ENCODE measurements at places on chromosomes 4 and X.

DNA sequence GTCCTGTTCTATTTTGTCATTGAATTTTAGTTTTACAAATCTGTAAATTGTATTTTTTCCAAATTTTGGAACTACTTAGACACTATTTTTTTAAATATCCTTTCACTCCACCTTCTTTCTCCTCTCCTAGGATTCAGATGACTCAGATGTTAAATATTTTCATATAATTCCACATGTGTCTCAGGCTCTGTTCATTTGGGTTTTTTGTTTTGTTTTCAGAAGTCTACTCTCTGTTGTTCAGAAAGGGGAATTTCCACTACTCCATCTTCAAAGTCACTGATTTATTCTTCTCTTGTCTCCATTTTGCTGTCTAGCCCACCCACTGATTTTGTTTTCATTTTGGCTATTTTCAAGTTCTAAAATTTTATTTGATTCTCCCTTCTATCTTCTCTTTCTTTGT, 264.0 kb upstream of the SLIT2 start:
- no peak for DNase-seq

DNA sequence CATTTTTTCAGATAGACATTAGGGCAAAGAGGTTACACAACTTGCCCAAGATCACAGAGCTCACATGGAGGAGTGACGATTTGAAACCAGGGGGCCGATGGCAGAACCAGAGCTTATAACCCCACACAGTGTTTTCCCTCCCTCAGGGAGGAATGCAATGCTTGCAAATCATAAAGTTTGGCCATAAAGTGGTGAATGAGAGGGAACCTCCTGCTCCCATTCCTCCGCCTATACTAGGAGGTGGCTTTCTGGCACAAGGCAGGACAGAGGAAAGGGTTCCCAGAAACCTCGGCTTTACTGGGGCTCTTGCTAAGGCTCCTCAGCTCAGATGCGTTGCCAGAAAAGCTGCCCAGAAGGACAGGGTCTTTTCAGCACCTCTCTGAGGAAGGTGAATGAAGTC, 19.3 kb downstream of the TMEM154 start:
- no peak for DNase-seq

GRCh38 chrX:28668303-28668702, 81.1 kb downstream of the IL1RAPL1 start:
- DNase-seq: no peak

DNA sequence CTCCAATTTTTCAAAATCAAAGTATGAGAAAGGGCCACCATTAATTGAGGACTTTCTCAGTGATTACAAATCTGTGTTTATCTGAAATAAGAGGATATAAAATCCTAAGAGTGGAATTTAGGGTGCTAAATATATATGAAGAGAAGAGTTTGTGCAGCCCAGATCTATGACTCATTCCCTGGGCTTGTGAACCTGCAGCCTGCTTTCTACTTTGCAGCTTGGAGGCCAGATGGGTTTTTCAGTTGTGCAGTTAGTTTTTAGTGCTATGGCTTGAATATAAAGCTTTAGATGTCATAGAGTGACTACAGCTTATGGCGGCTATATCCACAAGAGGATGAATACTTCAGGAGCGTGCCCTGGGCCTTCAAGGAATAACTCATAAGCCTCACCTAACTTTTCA, 1391.1 kb downstream of the FSTL5 start:
- no peak for DNase-seq

GRCh38 chrX:103584596-103584995, 719 bp upstream of the TCEAL4 start:
- no peak for DNase-seq

GRCh38 chrX:140949233-140949632, 53.2 kb upstream of the SPANXB1 start:
- no peak for DNase-seq

DNA sequence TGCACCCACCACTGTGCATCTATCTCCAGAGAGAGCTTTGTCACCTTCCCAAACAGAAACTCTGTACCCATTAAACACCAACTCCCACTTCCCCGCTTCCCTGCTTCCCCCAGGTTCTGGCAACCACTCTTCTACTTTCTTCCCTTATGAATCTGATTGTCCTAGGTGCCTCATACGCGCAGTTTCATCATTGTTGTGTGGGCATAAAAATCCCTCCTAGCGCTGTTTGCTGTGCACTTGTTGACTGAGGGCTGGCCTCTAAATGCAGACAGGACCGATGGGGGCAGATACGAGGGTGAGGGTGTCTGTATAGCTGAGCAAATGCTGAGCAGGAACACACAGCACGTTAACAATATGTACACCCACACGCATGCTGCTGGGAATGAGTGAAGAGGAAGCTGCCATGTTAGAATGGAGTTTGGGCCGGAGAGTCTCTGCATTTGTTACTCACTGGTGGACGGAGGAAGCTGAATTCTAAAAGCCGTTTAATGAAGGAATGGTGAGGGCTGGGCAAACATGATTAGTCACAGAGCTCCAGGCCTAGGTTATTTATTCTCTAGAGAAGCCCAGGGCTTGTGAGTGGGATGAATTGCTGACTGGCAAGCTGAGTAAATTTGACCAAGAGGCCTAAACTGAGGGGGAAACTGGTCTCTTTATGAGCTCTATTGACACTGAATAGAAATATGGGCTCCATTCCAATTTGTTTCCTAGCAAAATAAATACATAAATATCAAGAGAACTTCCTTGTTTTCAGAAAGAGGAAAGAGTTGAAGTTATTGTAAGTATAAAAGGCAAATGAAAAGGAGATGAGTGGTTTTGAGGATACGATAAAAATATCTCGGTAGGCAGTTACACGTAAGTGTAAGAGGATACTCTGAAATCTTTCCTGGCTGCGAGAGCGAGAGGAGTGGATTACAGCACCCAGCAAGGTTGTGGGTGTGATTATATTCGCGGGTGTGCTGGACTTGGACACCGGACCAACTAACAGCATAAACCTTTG, 95.9 kb upstream of the RPS6KA3 start:
- no peak for DNase-seq

GRCh38 chrX:57367649-57368048, 81.1 kb downstream of the FAAH2 start:
- no peak for DNase-seq

DNA sequence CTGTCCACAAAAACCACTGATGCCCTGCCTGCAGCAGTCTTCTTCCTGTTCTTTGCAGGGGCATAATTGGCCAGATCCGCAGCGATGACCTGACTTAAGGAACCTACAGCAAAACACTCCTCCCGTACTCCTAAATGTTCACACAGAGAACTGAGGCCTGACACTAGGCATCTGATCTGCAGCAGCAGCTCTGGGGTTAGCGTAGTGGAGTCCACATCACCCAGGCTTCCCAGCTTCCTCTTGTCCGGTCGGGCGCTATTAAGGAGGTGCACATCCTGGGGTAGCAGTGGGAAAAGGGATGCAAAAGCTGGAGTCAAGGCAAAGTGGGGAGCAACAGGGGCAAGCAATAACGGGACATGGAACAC, 758 bp downstream of the SCFD2 start:
- no peak for DNase-seq

DNA sequence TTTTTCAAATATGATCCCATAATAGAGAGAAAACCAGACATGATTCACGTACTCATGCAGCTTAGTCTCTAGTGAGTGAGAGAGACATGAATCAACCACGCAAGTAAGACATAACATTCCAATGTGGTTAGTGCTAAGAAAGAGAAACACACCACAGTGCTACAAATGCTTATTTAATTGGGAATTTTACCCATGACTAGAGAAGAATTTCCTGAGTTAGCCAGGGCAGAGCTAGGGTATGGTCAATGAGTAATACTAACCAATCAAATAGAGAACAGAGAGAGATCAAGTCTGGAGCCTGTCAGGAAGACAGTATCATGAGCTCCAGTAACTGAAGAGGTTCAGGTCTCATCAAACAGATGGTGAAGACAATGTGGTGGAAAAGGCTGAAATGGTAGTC, 495.2 kb downstream of the PDGFC start:
- DNase-seq: no peak

- DNase-seq: no peak
These were observed 64.9 kb upstream of the FRMPD3 start for GRCh38 chrX:107384397-107385105.

GRCh38 chr4:10345381-10345784, 111.8 kb downstream of the ZNF518B start:
- no peak for DNase-seq

DNA sequence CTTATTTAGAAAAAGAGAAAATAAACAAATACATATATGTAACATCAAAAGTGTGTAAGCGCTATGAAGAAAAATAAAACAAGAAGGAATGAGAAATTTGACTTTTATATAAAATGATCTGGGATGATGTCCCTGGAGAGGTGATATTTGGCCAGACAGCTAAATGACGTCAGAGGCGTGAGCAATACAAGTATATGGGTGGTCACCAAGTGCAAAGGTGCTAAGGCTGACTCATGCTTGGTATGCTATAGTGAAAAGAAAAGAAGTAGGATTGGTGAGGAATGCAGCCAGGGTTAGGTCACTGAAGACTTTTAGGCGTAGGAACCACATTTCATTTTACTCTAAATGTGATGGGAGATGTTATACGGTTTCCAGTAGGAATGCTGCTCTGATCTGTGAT, 1049.1 kb upstream of the TENM3 start:
- no peak for DNase-seq

- DNase-seq: no peak
These were observed 2.4 kb downstream of the RAB33A start for GRCh38 chrX:130174045-130174704.

GRCh38 chr4:40511036-40511614, 118.5 kb downstream of the RBM47 start:
- no peak for DNase-seq

GRCh38 chr4:174134361-174134760, 149.1 kb downstream of the FBXO8 start:
- no peak for DNase-seq

DNA sequence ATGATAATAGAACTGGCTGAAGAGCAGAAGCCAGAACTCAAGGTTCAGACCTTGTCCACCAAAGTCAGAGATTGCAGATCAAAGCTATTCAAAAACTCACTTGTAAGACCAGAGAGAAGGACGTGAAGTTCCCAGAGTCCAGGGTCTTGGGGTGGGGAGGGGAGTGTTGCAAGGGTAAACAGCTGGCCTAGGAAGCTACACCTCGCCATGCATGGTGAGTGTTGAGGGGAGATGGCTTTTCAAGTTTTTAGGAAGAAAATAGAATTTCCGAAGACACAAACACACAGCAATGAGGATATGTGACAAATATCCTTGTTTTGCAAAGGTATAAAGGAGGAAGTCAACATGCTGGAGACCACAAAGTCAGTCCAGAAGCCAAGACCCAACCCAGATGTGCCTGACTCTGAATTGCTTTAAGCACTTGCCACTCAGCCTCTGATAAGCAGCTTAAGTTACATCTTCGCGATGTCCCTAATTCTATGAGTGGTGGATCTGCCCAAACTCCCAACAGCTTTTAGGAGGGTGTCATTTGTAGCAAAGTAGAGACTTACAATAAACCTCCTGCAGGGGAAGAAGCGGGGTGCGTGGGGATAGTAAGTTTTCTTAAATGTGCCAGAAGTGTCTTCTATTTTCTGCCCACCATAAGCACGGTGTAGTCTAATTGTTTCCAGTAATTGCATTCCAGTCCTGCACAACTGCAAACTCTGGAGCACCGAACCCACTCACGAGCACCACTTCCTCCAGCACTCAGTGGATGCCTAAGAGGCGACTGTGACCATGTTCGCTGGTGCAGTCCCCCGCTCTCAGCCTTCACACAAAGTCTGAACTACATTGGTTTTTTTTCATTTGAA, 26.5 kb downstream of the HAND2 start:
- no peak for DNase-seq

DNA sequence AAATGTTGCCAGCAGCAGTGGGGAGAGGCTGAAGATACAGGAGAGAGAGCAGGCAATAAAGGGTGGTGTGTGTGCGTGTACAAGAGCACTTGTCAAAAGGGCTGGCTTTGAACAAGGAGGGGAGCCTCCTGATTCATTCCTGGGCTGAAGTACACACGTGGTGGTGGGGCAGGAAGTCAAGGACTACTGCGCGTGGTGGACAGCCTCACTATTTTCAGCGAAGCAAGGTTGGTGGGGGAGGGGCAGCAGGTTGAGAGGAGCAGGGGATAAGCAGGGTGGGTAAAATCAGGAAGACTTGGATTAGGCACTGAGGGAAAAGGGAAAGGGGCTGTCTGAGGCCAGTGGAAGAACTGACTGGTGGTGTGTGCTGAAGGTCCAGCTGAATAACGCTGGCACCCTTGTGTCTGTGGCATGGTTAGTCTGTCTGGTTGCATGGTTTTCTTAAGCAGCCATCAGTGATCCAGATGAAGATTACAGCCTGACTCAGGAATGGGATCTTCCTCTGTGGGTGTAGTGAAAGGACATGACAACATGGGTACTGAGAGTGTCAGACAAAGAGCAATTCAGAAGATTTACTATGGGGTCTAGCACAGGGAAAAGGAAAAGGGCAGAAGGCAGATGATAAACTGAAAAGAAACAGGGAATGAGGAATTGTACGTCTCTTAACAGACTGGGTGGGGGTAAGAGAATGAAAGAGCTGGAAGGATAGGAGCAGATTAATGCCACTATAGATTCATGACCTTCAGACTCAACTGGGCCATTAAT, 149.8 kb downstream of the CHM start:
- DNase-seq: no peak

GRCh38 chr4:97664741-97665140, 478.5 kb downstream of the STPG2 start:
- DNase-seq: no peak

All from liver (tissue), 10 donors.